ENCODE measurements at places on chromosomes 4 and X.
A peak's percentile ranks its signal among the peaks of the same experiment; 100 is the strongest.

DNA sequence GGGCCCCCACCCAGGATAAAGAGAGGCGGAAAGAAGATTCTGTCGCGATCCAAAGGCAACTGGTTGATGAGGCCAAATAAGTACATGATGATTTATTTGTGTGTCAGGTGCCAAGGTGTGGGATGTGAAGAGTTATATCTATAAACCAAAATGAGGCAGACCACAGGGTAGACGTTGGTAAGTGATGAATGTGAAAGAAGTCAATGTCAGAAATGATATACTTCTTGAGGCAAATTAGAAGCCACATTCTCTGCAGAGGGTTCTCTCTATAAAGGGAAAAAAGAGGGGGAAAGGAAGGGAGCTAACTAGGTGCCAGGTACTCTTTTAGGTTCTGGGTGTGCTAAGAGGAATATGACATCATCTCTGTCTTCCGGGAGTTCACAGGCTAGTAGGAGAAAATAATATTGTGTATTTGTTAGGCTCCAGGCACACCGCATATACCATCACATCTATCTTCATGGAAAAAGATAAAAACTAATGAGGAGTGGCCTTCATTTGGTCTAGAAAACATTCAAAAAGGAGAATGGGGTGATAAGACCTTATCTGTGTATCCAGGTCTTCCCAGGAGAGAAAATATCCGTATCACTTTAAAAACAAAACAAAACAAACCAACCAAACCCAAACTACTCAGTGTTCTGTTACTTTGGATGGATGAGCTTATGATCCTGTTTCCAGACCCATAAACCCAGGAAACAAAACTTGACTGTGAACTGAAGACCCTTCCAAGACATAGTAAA, 4.8 kb upstream of the SH2D1A start:
- H3K36me3 ChIP-seq: no peaks in the 10 kb centered on the region
- no peaks in the 10 kb centered on the region for H3K27me3 ChIP-seq
- no peak overlapping the region for H3K27ac ChIP-seq
- no peak overlapping the region for H3K4me3 ChIP-seq
- DNase-seq: no peak
- no peaks in the 10 kb centered on the region for H3K4me1 ChIP-seq

- DNase-seq: no peak
- no peaks in the 10 kb centered on the region for H3K36me3 ChIP-seq
- H3K4me3 ChIP-seq: no peak overlapping the region
Observed at GRCh38 chr4:159334461-159334860, 231.6 kb downstream of the RAPGEF2 start.

- no peaks in the 10 kb centered on the region for H3K4me1 ChIP-seq
- H3K4me3 ChIP-seq: no peak overlapping the region
- no peak for DNase-seq
- no peaks in the 10 kb centered on the region for H3K27me3 ChIP-seq
Observed at GRCh38 chr4:22129454-22130029, 181.0 kb upstream of the KCNIP4 start.

GRCh38 chrX:103361798-103362197, 5.5 kb downstream of the TCEAL9 start:
- H3K4me3 ChIP-seq: no peak overlapping the region
- peaks cover 7% of the 10 kb centered on the region for H3K27me3 ChIP-seq
- no peak for DNase-seq
- H3K4me1 ChIP-seq: no peaks in the 10 kb centered on the region
- H3K27ac ChIP-seq: no peak overlapping the region
- H3K36me3 ChIP-seq: no peaks in the 10 kb centered on the region

- peak overlapping the region; percentile 38 for H3K4me3 ChIP-seq
- no peaks in the 10 kb centered on the region for H3K4me1 ChIP-seq
- peaks cover 3% of the 10 kb centered on the region for H3K27me3 ChIP-seq
- DNase-seq: no peak
- no peaks in the 10 kb centered on the region for H3K36me3 ChIP-seq
Observed at GRCh38 chr4:173537613-173538147, 7.7 kb upstream of the HAND2 start.

DNA sequence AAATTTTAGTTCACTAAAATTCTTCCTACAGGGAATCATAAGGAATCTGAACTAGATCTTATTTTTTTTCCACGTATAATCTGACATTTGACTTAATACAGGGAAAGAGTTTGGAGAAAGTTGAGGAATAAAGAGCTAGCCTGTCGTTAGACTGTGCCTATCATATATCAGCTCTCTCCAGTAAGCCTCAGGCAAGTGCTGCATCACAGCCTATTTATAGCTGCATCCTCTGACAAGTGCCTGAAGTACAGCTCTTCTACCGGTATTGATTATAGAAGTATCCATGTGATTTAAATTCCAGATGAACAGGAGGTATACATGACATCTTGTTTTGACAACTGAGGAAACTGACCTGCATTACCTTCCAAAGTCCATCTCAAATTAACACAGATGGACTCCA, 248.9 kb downstream of the TLL1 start:
- no peak overlapping the region for H3K4me3 ChIP-seq
- H3K27ac ChIP-seq: no peak overlapping the region
- no peak for DNase-seq
- H3K27me3 ChIP-seq: no peaks in the 10 kb centered on the region
- no peaks in the 10 kb centered on the region for H3K4me1 ChIP-seq
- no peaks in the 10 kb centered on the region for H3K36me3 ChIP-seq

- no peak overlapping the region for H3K4me3 ChIP-seq
- peaks cover 15% of the 10 kb centered on the region for H3K4me1 ChIP-seq
- H3K36me3 ChIP-seq: no peaks in the 10 kb centered on the region
- H3K27ac ChIP-seq: peak overlapping the region; percentile 84
- peak; percentile 46 for DNase-seq
Observed at GRCh38 chrX:153981771-153982533, 9.4 kb downstream of the TMEM187 start.

DNA sequence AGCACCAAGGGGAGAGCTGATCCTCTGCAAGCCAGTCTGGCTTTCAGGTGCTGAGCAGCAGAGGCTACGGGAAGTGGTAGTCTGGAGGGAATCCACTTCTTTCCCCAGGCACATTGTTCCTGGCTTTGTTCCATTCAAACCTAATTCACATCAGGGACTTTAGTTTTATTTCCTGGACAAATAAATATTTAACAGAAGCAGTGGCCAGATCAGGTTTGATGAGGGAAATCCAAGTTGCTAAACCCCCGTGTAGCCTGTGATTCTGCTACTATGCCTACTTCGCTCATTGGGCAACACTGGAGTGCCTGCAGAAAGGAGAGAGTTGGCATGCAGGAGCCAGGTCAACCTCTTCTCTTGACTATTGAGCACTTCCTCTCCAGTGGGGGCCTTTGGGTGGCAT, 13.8 kb upstream of the STBD1 start:
- no peak overlapping the region for H3K4me3 ChIP-seq
- H3K4me1 ChIP-seq: no peaks in the 10 kb centered on the region
- H3K36me3 ChIP-seq: no peaks in the 10 kb centered on the region
- no peaks in the 10 kb centered on the region for H3K27me3 ChIP-seq

DNA sequence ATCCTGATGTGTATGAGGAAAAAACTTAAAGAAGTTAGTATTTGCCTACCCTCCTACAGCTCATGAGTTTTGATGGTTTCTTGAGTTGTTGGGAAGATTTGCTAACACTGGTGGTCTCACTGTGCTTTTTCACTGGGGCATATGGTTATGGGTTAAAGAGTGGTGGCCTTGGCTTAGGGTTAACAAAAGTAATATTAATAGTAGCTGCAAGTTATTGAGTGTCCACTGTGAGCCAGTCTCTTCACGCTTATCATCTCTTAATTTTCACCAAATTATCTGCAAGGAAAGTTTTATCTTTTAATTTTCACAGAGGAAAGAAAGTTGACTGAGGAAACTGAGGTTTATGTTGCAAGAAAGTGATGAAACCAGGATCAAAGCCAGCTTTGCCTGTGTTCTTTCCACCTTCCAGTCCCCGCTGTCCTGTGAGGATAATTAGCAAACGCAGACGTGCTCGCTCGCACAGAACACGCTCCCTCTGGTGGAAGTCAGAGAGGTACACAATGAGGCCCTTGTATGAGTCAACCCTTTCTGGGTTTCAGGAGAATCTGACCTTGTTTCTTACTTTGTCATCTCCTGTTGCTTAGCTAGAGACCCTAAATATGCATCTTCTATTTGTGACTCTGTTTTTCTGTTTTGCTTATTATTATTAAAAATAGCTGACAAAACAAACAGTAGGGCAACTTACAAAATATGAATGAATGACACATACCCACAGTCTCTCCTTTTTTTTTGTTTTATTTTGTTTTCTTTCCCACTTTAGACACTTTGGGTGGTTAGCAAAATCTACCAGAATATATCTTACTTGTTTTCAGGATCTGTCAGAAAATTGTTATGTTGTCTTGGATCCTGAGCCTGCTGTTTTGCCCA, 94.3 kb downstream of the DDIT4L start:
- H3K4me1 ChIP-seq: no peaks in the 10 kb centered on the region
- H3K27ac ChIP-seq: no peak overlapping the region
- no peak overlapping the region for H3K4me3 ChIP-seq
- no peaks in the 10 kb centered on the region for H3K27me3 ChIP-seq
- peak; percentile 58 for DNase-seq

- no peak overlapping the region for H3K4me3 ChIP-seq
- peaks cover 12% of the 10 kb centered on the region for H3K4me1 ChIP-seq
- DNase-seq: no peak
- H3K36me3 ChIP-seq: no peaks in the 10 kb centered on the region
Observed at GRCh38 chr4:184817494-184818215, 8.1 kb downstream of the ACSL1 start.

DNA sequence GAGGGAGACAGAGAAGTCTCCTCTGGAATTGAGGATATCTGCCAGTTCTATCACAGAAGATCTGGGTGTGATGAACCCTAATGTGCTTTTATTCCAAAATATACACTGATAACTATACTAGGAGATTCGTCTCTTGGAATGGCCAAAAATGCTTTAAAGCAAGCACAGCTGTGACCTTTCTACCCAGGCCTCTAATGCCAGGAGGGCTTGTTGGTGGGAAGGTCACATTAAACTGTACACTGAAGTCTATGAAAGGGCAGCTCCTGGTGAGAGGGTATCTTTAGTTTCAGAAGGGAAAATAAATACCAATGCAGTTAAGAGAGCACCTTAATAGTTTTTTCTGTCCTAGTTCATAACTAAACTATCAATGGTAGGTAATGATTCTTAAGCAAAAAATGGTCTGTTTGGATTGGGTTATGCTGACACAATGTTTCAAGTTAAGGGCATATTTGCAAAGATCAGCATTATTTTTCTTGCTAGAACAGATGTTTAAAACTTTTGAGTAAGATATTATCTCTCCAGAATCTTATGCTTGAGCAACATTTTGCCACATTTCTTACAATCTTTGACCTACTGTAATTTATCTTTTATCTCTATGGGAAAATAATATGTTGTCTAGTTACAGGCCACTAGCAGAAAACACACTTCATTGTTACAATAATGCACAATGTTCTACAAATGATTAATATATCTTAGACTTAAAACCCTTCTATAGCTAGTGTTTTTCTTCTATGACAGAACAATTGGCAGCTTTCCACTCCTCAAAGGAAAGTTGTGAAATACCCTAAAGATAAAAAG, 59.6 kb downstream of the SEC24D start:
- no peak for DNase-seq
- H3K4me1 ChIP-seq: peaks cover 14% of the 10 kb centered on the region
- H3K36me3 ChIP-seq: no peaks in the 10 kb centered on the region
- H3K27me3 ChIP-seq: no peaks in the 10 kb centered on the region
- H3K27ac ChIP-seq: no peak overlapping the region

- no peaks in the 10 kb centered on the region for H3K36me3 ChIP-seq
- H3K4me3 ChIP-seq: no peak overlapping the region
- DNase-seq: no peak
- H3K4me1 ChIP-seq: no peaks in the 10 kb centered on the region
- H3K27me3 ChIP-seq: no peaks in the 10 kb centered on the region
Observed at GRCh38 chr4:144480068-144480467, 165.9 kb upstream of the HHIP start.

- no peaks in the 10 kb centered on the region for H3K27me3 ChIP-seq
- peak within 1 kb of the TSS; percentile 95 for H3K27ac ChIP-seq
- peaks cover 23% of the 10 kb centered on the region for H3K4me1 ChIP-seq
- no peaks in the 10 kb centered on the region for H3K36me3 ChIP-seq
- no peak for DNase-seq
Observed at GRCh38 chr4:128287141-128287870, at the start of gene PGRMC2. TSS of gene PGRMC2 (minus strand) at chr4:128287813. CDS start at chr4:128287790, 23 bp downstream.

- DNase-seq: no peak
- no peaks in the 10 kb centered on the region for H3K4me1 ChIP-seq
- no peak overlapping the region for H3K4me3 ChIP-seq
- H3K27ac ChIP-seq: no peak overlapping the region
Observed at GRCh38 chrX:11836284-11836683, 78.2 kb downstream of the MSL3 start.

DNA sequence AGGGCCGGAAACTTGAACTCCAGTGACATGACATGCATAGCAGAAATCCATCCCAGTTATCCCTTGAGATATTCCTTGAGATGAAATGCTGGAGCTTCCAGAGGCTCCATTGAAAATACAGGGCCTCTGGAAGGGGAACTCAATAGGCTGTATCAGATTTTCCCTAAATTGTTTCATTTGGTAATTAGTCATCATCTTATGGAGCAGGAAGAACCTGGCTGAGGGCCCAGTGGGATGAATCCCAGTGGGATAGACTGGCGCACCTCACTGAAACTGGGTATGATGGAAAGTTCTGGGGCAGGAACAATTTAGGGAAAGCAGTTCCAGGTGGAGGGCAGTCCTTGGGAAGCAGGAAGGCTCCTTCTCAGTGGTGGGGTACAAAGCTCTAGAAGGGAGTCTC, 307.8 kb upstream of the DIPK2B start:
- no peak overlapping the region for H3K27ac ChIP-seq
- H3K36me3 ChIP-seq: no peaks in the 10 kb centered on the region
- no peak overlapping the region for H3K4me3 ChIP-seq
- H3K27me3 ChIP-seq: no peaks in the 10 kb centered on the region
- peaks cover 15% of the 10 kb centered on the region for H3K4me1 ChIP-seq

- H3K27ac ChIP-seq: no peak overlapping the region
- H3K27me3 ChIP-seq: no peaks in the 10 kb centered on the region
- no peak overlapping the region for H3K4me3 ChIP-seq
- no peaks in the 10 kb centered on the region for H3K4me1 ChIP-seq
- H3K36me3 ChIP-seq: no peaks in the 10 kb centered on the region
- no peak for DNase-seq
Observed at GRCh38 chr4:127586922-127587571, 45.7 kb upstream of the INTU start.

- H3K4me1 ChIP-seq: no peaks in the 10 kb centered on the region
- H3K27ac ChIP-seq: no peak overlapping the region
- no peak for DNase-seq
- no peak overlapping the region for H3K4me3 ChIP-seq
- H3K27me3 ChIP-seq: no peaks in the 10 kb centered on the region
Observed at GRCh38 chr4:43126595-43126994, 234.1 kb downstream of the GRXCR1 start.

Data from tibial nerve (tissue), 4 donors.